ENCODE measurements at places on chromosomes 3 and 15.

GRCh38 chr15:45802140-45802539, 167.3 kb downstream of the SQOR start:
- no peak for DNase-seq

GRCh38 chr3:19898721-19899120, 35.3 kb downstream of the EFHB start:
- no peak for DNase-seq

DNA sequence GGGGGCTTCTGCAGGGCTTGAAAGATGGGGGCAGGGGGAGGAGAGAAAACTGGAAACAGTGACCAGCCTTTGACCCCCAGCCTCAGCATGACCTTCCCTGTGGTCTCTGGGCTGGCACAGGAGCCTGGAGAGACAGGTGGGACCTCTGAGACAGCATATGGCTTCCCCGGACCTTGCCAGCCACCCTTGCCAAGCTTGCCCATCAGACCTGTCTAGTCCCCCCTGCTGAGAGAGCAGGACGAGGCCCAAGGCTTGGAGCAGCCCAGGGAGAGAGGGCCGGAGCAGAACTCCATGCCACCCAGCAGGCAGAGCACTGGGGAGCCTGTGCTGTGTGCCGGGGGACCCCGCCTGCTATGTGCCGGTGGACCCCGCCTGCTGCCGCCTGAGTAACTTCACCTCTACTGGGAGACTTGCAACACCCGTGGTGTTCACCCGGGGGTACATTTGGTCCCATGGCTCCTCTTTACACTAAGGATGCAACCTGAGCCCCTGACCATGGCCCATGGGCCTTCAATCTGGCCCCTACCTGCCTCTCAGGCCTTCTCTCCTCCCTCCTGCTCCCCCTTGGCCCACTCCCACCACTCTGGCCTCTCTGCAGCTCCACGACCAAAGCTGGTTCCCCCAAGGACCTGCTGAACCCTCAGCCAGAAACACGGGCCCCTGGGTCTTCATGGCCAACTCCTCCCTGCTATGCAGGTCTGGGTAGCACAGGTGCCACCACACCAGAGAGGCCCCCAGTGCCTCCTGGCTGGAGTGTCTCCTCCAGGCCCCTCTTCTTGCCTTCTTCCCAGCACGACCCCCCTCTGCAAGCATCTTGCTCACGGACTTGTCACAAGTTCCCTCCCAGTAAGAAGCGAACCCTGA, 21.1 kb upstream of the SLC41A3 start:
- no peak for DNase-seq

GRCh38 chr3:67215690-67216089, 217.6 kb downstream of the KBTBD8 start:
- no peak for DNase-seq

- no peak for DNase-seq
Observed at GRCh38 chr15:28944696-28945300, 59.0 kb downstream of the APBA2 start.

- DNase-seq, result peak; percentile 69
Observed at GRCh38 chr15:85689729-85690128, 105.0 kb downstream of the KLHL25 start.

DNA sequence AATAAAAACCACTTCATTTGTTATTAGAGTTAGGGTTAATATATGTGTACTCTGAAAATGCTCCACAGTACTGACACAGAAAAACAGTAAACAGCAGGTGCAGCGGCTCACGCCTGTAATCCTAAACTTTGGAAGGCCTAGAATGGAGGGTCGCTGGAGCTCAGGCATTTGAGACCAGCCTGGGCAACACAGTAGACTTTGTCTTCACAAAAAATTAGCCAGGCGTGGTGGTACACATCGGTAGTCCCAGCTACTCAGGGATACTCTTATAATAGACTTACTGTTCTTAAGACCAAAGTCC, 40.3 kb downstream of the UACA start:
- DNase-seq, result no peak

DNA sequence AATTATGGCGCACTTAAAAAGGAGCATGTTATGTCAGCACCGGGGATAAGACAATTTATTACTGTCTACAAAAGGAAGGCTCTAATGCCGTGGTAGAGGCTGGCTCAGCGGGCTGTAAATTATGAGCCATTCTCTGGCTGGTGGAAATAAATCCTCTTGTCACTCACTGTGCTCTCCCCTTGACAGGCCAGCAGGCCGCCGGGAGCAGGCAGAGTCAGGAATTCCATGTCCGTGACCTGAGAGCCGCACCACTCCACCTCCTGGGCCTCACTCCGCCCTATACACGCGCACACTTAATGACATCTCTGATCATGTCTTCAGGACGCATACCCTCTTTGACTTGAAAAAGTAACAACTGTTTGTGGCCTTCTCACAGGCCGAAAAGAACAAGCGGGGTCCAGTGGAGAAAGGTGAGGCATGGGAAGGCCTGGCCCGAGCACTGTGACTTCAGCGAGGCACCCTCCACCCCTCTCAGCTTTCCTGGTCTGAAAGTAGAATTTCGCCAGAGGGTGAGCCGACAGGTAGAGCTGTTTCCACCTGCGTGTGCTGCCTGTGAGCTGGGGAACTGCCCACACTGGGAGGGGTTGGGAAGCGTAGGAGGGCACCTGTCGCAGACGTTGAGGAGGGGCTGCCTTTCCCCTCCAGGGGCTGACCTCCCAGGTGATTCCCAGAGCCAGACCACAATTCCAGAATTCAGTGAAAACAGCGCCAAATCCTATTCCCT, 13.2 kb upstream of the PCSK6 start:
- DNase-seq, result no peak

DNA sequence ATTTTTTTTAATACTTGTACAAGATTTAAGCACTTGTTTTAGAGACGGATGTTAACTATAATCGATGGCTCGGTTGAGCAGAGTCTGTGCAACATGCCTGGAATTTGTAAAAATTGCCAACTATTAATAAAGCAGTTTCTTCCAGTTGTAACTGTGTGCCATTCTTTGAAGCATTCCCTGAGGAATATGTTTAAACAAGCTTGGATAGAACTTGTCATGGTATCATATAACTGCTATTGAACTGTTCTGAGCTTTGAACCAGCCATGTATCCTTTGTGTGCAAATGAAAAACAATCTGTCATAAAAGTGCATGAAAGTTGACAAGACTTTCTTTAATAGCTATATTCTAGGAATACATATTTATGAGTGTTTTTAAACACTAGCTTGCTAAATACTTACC, 45.8 kb upstream of the UBE2E2 start:
- no peak for DNase-seq
